ENCODE measurements at places on chromosomes 12 and 14.

DNA sequence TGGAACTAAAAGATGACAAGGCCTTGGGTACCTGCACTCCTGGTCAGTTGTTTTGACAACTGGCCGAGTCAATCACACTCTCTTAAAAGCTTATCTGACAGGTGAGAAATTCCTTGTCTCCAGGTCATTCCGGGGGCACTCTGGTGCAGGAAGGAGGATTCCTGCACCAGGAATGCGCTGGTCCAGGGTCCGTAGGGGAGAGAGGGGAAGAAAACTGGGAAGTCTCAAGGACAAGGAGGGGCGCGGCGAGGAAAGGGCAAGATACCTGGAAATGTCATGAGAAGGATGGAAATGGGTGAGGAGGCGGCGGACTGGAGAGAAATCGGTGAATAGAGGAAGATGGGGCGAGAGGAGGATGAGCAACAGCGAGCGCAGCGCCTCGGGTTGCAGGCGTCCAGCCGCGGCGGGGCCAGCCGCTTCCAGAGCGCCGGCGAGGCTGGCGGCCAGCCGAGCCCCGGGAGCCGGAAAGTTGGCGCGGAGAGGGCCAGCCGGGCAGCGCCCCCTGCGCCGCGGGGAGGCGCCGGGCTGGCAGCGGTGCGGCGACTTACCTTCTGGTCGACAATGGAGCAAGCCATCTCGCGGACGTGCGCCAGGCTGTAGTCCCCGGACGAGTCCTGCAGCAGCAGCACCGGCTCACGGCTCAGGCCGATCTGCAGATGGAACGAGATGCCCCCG lies 809 bp downstream of the PRKD1 start:
- DNase-seq, result no peak

GRCh38 chr14:51630987-51631386 lies 20.7 kb upstream of the FRMD6 start:
- no peak for DNase-seq

DNA sequence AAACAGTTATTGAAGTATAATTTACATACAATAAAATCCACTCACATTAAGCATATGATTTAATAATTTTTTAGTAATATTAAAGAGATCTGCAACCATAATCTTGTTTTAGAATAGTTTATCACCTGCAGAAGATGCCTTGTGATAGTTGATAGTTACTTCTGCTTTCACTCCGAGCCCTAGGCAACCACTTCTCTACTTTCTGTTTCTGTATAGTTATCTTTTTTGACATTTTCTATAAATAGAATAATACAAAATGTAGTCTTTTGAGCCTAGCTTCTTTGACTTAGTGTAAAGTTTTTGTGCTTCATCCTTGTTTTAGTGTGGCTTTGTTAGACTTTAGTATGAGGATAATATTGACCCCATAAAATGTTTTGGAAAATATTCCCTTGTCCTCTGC lies 111.0 kb downstream of the MNAT1 start:
- no peak for DNase-seq

DNA sequence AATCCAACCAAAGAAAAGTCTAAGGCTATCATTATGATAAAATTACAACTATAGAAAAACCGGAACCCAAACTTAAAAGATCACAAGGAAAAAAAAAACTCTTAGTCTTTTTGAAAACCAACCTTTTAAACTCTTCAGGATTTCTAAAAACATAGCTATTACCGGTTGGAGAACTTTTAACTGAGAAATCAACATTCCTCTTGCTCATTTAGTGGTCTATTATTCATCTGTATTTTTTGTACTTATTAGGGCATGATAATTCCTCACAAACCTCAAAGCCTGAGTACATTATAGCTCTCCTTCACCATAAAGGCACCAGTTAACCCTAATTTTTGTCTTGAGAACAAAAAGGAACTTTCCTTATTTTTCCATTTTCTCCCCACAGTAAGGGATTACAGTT lies 10.4 kb downstream of the LUM start:
- DNase-seq, result no peak

DNA sequence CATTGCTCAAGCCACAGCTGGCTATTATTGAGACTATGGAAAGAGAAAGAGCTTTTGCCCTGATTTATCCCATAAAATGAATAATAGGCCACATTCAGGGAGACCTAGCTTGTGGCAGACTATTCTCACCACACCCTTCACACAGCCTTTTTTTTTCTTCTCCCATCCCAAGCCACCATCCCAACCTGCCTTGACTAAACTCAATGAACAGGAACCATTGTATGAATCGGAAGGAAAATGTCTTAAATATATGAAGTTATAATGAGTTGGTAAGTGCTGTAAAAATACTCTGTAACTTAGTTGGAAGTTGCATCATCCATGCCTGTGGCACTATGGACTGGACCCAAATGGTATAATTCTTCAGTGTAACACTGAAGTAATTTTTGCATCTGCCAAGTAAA lies 338.4 kb downstream of the RAD51B start:
- DNase-seq, result no peak

- DNase-seq, result no peak
These were observed 6.0 kb downstream of the PLA2G1B start for GRCh38 chr12:120321382-120322202.

DNA sequence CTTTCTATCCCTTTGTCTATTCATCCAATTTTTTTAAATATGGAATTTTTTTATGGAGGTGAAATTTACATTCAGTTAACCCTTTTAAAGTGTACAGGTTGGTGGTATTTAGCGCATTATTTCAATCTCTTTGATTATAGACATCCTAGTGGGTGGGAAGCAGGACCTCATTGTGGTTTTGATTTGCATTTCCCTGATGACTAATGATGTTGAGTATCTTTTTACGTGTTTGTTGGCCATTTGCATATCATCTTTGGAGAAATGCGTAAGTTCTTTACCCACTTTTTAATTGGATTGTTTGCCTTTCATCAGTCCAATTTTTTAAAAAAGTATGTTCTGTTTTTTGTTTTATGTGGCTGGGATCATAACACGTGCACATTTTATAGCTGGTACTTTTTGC lies 20.8 kb downstream of the PAPLN start:
- no peak for DNase-seq

- DNase-seq, result no peak
These were observed 42.8 kb downstream of the NOC4L start for GRCh38 chr12:132186857-132187620.

DNA sequence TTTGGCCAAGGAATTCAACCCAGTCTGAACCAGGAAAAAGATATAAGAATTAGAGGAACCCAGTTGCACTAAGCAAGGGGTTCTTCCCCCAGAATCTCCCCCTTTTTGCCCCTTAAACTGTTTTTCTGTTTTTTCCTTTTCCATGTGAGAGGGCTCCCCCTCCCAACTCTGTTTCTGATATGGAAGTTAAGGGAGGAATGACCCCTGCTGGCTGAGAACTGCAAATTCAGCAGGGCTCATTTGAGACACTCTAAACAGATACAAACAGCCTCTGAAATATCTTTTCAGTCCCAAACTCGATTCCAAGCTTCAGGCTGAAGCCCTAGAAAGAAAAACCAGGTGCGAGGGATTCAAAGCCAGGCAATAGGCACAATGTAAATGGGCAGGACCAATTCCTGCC lies 132.7 kb downstream of the SLC41A2 start:
- DNase-seq, result no peak
